ENCODE measurements at places on chromosomes 7 and 10.

- DNase-seq: no peak
These were observed 326.4 kb downstream of the KCNMA1 start for GRCh38 chr10:77311186-77311585.

GRCh38 chr7:55065079-55065478 is 46.3 kb downstream of the EGFR start:
- no peak for DNase-seq

DNA sequence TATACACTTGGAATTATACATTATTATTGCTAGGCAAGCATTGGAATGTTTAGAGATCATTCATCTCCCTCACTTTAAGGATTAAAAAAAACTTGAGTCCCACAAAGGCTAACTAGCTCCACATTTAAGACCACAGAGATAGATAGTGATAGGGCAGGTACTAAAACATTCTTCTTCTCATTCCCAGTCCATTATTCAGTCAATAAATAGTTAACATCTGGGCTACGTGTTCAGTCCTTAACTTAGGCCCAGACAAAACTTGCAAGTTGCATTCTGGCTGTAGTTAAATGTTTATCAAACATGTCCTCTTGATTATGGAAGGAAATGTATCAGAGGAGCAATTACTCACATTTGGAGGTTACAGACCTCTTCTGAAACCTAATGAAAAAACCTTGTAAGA is 2.4 kb downstream of the GNG11 start:
- no peak for DNase-seq

DNA sequence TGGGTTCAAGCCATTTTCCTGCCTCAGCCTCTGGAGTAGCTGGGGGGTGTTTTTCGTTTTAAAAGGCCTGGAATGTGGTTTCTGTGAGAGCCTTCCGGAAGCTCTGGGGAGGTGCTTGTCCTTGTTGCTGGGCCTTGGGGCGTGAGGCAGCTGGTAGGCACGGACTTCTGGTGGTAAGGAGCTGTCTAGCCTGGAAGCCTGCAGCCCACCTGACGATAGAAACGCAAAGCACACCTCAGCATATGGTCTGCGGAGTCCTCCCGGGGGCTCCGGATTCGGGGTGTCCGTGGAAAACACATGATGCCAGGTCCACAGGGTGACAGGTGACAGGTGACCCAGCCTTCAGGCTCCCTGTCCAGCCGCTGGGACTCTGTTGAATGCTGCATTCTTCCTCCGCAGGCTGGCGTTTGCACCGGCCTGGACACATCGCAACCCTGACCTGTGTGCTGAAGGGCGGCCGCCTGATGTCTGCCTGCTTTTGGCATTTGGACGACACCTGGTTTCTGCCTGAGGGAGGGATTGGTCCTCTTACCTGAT is 37.3 kb downstream of the INPP5A start:
- DNase-seq: no peak

GRCh38 chr10:117249493-117250093 is 8.7 kb downstream of the SLC18A2 start:
- no peak for DNase-seq

GRCh38 chr7:5177060-5177459 is 13.0 kb upstream of the WIPI2 start:
- DNase-seq: peak; percentile 88

DNA sequence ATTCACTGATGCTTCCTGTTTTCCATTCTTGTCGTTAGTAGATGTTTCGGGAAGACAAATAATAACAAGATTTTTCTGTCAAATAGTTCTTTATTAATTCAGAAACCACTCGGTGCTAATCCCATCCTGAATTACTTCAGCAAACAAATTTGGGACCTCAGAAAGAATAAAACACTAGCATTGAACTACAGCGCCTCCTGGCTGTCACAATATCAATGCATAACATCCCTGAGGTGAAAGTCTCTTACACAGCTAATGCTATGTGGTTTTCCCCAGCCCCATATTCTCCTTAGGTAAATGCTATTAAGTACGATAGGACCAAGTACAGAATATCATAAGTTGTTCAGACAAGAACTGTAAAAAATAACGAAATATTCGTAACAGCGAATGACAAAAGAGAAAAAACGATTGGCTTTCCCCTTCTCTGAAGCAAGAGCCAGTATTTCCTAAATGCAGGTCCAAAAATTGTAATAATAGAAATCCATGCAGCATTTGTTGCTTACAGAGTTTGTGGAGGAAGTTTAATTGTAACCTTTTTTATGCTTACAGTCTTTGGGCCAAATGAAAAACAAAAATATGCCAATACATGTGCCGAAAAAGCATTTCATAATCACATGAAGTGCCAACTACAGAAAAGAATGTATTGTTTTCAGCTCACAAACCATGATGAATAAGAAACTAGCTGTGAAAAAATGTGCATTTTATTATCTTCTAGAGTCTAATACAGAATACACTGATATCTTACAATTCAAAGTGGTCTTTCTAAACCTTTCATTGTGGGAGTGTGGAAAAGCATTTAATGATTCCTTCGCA is 47.3 kb downstream of the MYPN start:
- peak; percentile 27 for DNase-seq

Data from pancreas (tissue), 10 donors.